ENCODE measurements at places on chromosomes 7 and 10. TPM values are rescaled to one million over a fixed set of nuclear protein-coding genes. Genes with fewer than 3 reads are reported as not detected.
A peak's percentile ranks its signal among the peaks of the same experiment; 100 is the strongest.

DNA sequence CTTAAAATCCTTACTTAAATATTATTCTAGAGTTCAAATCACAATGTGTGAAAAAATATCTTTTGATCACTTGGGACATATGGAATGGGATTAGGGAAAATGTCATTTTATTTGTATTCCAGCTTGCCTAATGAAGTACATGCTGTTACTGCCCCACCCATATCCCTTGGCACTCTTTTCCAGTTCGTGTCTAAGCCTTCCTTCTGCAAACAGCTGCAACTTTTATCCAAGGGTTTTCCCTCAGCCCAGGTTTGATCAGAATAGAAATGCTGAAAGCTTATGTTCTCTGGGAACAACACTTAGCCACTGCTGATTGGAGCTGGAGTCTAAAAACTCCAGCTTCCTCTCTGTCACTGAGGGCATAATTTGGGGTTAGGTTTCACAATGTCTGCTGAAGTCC is 214.1 kb upstream of the FAM3C start:
- H3K27me3 ChIP-seq = no peaks in the 10 kb centered on the region
- no peak overlapping the region for H3K27ac ChIP-seq
- peaks cover 9% of the 10 kb centered on the region for H3K4me1 ChIP-seq
- DNase-seq = no peak

DNA sequence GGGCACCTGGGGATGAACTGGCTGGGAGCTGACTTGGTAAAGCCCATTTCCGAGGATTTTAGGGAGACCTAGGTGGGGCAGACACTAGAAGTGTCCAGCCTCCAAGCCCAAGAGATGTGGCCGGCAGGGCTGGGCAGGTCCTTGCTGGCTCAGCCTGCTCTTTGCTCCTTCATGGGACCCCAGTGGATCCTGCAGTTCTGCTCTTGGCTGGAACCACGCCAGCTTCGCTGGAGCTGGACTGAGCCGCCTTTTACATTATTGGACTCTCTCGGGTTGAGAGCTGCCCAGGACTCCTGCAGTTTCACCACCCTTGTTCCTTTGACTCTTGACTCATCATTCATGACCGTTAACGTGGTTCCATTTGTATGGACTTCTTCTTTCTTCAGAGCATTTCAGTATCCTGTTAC is 5.7 kb downstream of the PPIF start:
- no peak for DNase-seq
- H3K4me3 ChIP-seq = no peak overlapping the region

- no peaks in the 10 kb centered on the region for H3K27me3 ChIP-seq
- no peaks in the 10 kb centered on the region for H3K4me1 ChIP-seq
- no peak overlapping the region for H3K27ac ChIP-seq
- no peaks in the 10 kb centered on the region for H3K36me3 ChIP-seq
These were observed 21.6 kb upstream of the TPK1 start for GRCh38 chr7:144857463-144857862.

- H3K27me3 ChIP-seq = no peaks in the 10 kb centered on the region
These were observed 207.8 kb downstream of the WDR37 start for GRCh38 chr10:1264001-1264400.

- H3K27me3 ChIP-seq = peaks cover 4% of the 10 kb centered on the region
- peak overlapping the region; percentile 46 for H3K27ac ChIP-seq
- peaks cover 12% of the 10 kb centered on the region for H3K4me1 ChIP-seq
- H3K4me3 ChIP-seq = peak overlapping the region; percentile 37
- no peak for DNase-seq
These were observed 43.4 kb downstream of the ZNF117 start for GRCh38 chr7:64947252-64948000.

DNA sequence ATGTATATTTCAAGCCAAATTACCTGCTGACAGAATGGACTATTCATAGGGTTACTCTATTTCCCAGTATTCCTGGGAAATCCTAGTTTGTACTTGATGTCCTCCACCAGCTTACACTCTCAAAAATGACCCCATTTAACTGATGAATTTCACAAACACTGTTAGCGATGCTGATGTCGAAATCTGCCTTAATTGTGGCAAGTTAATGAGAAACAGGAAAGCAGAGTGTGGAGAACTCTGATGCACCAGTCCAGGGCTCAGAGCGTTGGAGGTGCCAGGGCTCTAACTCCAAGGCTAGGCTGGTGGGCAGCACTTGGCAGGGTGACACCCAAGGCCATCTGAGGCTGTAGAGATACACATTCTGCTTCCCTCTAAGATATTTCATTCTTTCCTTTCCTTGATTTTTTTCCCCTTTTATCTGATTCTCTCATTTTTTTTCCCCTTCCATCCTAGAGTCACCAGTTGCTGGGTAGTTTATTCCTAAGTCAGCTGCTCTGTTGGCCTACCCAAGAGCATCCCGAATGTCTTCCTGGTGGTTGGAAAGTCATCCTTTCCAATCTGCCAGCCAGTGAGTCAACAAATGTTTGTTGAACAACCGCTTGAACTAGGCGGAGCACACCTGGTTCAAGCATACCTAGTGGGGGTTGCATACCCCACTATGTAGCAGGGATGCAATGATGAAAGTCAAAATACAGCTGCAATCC is 525.0 kb upstream of the NRP1 start:
- H3K27ac ChIP-seq = no peak overlapping the region
- no peak for DNase-seq
- H3K4me1 ChIP-seq = no peaks in the 10 kb centered on the region
- H3K4me3 ChIP-seq = no peak overlapping the region
- no peaks in the 10 kb centered on the region for H3K36me3 ChIP-seq

- no peaks in the 10 kb centered on the region for H3K27me3 ChIP-seq
- peaks cover 11% of the 10 kb centered on the region for H3K4me1 ChIP-seq
- no peak for DNase-seq
- H3K36me3 ChIP-seq = no peaks in the 10 kb centered on the region
- H3K4me3 ChIP-seq = no peak overlapping the region
- no peak overlapping the region for H3K27ac ChIP-seq
These were observed 145.7 kb upstream of the FERD3L start for GRCh38 chr7:19290968-19291367.

CEP55 gene
- total RNA-seq = 3.2 TPM

RET gene
- 7.9 TPM for total RNA-seq

NDUFB8 gene
- total RNA-seq = 143 TPM

ATRNL1 gene
- total RNA-seq = 15.5 TPM

TRIM56 gene
- 19.4 TPM for total RNA-seq

CYP17A1 gene
- total RNA-seq = 43.2 TPM

TMEM140 gene
- 20.4 TPM for total RNA-seq

CNNM2 gene
- total RNA-seq = 9.6 TPM

MYL7 gene
- not detected for total RNA-seq

All from vagina (tissue), 2 donors.